ENCODE measurements at places on chromosomes 16 and 17. TPM values are rescaled to one million over a fixed set of nuclear protein-coding genes. Genes with fewer than 3 reads are reported as not detected.
A peak's percentile ranks its signal among the peaks of the same experiment; 100 is the strongest.

- DNase-seq: no peak
Measured at GRCh38 chr17:33948309-33948708, 306.8 kb upstream of the CCL2 start.

DNA sequence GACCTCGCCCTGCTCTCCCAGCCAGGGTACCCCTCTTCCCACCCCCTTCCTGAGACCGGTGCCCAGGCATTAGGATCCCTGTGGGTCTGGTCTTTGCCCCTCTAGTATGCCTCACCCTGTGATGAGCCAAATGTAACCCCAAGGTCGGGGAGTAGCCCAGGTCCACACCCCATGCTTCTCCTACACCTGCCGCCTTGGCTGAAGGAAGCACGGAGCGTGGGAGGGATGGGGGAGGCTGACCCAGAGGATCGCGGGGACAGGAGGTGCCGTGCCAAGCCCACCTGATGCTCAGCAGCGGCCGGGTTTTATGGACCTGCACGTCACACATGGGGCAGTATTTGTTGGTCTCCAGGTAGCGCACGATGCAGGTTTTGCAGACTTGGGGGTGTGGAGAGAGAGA is 8.8 kb downstream of the PCGF2 start:
- no peak for DNase-seq

GRCh38 chr16:3858801-3859200 is 21.7 kb downstream of the CREBBP start:
- no peak for DNase-seq

DNA sequence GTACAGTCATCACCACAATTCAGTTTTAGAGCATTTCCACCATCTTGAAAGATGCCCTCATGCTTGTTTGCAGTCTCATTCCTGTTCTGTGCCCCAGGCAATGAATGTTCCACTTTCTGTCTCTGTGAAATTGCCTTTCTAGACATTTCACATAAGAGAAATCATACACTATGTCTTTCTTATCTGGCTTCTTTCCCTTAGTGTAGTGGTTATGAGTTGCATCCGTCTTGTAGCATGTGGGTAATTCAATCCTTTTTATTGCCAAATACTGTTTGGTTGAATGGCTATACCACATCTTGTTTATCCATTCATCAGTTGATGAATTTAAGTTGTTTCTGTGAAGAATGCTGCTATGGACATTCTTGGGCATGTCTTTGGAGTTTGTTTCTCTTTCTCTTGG is 132.5 kb upstream of the PLCG2 start:
- no peak for DNase-seq

DNA sequence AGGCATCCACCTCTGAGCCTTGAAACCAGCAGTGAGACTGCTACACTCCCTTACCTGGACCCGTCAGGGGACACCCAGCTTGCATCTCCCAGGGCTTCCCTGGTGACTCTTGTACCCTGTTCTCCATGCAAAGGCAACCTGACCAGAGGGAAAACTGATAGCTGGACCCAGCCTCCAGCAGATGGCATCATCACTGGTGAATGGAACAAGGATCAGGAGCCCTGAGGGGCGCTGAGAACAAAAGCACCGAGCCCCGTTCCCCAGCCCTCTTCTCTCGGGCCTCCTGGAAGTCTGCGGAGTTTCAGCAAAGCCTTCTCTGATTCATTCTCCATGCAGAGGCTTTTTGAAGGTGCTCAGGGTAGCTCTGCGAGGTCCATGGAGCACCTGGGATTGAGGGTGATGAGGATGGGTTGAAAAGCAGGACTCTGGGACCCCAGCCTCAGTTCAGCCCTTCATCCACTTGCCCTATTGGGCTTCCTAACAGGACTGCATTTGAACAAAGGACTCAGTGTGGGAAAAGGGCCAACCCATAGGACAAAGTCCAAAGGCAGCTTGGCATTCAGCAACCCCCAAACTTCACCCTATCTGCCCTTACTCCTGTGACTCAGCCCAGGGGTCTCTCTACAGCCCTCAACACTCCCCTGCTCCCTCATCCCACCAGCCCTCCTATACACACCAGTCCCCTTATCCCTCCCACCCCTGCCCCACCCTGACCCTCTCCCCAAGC is 45.0 kb upstream of the LHX1 start:
- peak; percentile 21 for DNase-seq

GRCh38 chr16:49964973-49965372 is 60.1 kb upstream of the CNEP1R1 start:
- DNase-seq: no peak

DNA sequence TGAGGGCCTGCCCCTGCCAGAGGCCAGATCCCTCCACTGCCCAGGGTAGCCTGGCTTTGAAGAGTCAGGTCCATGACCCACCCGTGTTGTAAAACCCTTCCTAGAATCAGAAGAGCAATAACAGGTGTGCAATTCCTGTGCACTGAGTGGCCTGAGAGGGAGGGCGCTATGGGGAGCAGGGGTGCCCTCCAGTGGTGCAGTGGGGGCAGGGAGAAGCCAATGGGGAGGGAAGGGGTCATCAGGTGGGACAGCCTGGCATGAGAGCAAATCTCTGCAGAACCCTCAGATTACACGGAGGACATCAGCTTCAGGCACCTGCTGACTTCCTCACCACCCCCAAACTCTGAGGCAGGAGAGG is 72.9 kb upstream of the ZNF469 start:
- DNase-seq: no peak

DNA sequence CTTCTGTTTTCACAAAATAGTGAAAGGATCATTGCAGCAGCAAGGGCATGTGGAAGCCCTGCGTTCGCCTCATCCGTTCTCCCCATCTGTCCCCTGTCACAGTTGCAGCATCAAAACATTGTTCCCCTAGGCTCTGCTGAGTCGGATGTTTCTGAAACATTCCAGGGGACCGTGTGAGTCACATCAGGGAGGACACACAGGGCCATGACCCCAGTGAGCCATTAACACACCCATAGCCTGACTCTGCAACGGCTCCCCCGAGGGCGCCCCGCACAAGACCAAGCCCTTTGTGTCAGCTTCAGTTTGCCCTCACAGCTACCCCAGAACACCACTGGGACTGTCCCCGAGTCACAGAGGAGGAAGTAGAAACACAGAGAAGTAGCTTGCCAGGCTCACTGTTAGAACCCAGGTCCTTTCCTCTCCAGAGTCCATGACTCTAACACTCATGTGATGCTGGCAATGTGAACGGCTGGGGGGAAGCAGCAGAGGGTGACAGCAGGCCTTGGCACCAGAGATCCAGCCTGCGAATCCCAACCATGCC is 63.3 kb upstream of the HSBP1 start:
- DNase-seq: no peak

DNA sequence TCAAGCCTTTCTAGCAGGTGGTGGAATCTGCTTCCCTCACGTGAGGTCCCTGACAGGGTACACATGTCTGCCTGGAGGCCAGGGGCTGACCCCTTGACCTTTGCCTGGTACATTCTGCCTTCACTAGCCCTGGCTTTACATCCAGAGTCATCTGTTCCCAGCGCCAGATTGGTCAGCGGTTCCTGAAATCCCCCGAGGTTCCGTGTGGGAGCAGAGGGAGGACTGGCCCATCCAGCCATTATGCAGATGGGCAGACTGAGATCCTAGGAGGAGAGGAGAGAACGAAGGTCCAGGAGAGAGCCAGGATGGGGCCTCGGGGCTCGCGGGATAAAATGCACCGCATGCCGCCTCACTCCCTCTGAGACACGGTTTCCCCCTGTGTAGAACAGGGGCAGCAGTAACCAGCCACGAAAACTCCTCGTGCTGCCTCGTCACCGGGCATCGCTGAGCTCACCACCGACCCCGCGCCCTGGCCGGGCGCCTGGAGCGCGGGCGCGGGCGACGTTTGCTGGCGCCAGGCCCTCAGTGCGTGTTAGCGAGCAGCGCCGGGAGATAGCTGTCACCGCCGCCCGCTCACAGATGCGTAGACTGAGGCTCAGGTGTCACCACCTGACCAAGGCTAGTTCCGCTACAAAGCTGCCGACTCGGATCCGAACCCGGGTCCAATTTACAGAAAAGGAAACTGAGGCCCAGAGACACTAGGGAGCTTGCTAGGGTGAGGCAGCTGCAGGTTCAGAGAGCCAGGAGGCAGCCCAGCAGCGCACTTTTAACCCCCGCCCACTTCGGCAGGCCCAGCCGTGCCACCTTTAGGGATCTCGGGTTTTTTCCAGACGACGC is 811 bp upstream of the MAP2K3 start:
- peak; percentile 54 for DNase-seq

DNA sequence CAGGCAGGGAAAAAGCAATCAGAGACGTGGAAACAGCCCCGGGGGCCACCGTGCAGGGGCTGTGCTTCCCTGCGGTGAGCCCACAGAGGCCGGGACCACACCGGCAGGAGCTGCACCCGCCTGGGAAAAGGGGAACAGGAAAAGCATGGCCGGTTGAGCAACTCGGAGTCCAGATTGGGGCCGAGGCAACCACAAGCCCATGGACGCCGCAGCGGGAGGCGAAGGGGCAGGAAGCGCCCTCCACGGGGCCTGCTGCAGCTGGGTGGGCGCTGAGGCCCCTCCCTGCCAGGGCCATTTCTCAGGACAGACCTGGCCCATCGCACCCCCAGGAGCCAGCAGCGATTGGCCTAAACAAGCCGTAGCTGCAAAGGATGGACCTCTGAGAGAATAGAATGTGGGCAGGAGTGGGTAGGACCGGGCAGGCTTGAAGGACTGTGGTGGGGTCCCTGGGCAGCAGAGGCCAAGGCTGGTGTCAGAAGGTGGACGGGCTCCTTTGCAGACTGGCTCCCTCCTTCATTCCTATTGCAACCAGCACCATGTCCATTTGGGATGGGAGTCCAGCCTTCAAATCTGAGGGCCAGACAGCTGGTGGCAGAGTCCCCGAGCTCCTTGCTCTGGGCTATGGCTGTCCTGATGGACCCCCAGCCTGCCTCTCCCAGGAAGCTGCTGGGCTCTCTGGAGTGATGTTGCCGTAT is 30.4 kb downstream of the COX4I1 start:
- no peak for DNase-seq

GRCh38 chr17:57366177-57366557 is 109.8 kb downstream of the MSI2 start:
- no peak for DNase-seq

- DNase-seq: no peak
Measured at GRCh38 chr16:47866423-47866822, 289.4 kb downstream of the ABCC12 start.

GRCh38 chr17:77815127-77815905 is 143.2 kb upstream of the TNRC6C start:
- DNase-seq: no peak

DNA sequence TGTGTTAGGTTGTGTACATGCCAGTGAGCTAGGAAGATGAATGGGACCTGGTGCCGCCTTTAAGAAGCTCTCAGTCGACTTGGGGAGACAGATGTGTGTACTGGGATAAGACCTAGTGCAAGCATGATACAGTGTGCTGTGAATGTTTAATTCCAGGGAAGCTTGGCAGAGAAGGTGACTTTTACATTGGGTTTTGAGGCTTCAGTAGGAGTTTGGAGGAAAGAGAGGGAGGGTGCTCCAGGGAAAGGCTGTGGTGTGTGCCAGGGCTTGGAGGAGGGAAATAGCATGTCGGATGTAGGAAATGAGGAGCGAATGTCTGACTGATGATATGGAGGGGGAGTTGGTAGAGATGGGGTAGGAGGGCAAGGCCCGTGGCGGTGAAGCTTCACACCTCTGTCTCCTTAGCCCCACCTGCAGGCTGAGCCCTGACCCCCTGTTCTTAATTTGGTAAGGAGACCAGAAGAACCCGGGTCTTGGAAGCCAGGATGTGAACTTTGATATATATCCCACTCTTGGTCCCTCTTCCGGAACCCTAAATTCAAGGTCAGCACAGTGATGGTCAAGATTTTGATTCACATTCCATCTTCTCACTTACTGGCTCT is 76.6 kb downstream of the PLCG2 start:
- no peak for DNase-seq

DNA sequence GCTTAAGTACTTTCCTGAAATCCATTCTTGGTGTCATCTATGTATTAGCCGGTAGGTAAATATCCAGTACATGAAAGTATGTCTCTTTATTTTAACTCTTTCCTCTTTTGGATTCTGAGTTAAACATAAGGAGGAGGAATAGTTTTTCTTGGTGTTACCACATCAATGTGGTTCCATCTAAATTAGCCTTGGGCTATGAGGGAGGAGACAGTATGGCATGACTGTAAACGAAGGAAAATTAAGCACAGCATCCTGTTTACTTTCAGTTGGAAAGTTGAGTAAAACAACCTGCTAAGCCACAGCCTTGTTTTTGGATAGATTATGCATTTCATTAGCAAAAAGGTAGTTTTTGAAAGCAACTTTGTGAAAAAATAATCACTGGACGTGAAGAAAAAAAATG is 693.0 kb upstream of the SOX9 start:
- DNase-seq: no peak

DNA sequence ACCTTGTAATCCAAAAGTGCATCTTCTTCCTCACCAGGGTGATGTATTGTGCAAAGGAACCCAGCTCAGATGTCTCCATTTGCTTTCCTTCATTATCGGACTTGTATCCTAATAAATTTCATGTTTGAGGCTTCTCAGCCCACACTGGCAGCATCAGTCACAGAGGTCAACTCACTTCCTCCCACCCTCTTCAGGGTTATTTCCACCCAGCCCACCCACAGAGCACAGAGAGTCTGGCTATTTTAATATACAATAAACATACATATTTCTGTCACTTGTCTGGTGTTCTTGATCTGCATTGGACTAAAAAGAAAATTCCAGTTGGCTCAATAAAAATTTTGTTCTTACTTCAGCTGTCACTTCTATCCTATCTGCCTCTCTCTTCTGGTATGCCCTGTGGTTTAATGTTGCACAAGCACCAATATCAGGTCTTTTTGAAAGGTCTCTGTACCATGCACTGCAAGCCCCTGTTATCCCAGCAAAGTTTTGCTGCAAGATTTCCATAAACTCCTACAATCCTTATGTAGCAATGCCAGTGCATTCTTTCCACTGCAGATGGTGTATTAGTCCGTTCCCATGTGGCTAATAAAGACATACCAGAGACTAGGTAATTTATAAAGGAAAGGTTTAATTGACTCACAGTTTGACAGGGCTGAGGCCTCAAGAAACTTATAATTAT is 201.8 kb downstream of the CDH11 start:
- DNase-seq: no peak

DNA sequence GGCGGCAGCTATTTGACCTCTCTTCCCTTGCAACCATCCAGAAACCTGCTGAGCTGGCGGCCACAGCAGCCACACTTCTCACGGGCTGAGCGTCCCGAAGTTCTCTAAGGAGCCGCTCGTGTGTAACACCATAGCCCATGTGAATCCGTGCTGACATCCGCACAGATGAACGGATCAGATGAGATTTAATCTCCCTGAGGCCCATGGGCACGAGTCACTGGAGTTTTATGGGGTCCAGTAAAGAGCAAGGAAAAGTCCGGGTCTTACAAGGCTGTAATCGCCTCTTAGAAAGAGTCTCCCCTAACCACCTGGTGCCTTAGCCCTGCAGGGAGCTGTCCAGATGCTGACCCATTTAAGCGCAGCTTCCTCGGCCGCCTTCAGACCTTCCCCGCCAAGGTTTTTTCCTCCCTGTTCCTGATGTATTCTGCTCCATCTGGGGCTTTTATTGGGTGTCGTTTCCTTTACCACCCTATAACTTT is 5.5 kb upstream of the CACNG5 start:
- DNase-seq: peak; percentile 87

GRCh38 chr16:51473091-51473490 is 322.0 kb upstream of the SALL1 start:
- no peak for DNase-seq

GRCh38 chr16:49952386-49952785 is 72.6 kb upstream of the CNEP1R1 start:
- DNase-seq: no peak

The NEUROD2 gene
- total RNA-seq: not detected

The KRTAP16-1 gene
- not detected for total RNA-seq

The ASGR2 gene
- not detected for total RNA-seq

The KRT10 gene
- 7.5 TPM for total RNA-seq

Measured in neural progenitor cell (in vitro differentiated cells).